ENCODE measurements at places on chromosomes 1 and 21.

DNA sequence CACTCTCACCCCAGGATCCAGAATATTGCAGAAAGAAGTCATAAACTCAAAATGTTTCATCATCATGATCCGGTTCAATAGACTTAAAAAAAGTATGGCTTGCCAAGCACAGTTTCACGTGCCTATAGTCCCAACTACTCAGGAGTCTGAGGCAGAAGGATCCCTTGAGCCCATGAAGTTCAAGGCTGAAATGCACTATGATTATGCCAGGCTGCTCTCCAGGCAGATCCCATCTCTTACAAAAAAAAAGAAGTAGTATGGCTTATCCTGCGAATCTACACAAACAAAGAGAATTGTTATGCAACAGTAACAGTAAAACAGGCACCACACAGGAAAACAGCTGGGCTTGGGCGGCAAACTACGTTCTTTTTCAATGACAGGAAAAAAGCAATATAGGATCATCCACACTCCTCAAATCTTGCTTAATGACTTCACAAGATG is 76.2 kb downstream of the EIF4G3 start:
- no peak for DNase-seq

DNA sequence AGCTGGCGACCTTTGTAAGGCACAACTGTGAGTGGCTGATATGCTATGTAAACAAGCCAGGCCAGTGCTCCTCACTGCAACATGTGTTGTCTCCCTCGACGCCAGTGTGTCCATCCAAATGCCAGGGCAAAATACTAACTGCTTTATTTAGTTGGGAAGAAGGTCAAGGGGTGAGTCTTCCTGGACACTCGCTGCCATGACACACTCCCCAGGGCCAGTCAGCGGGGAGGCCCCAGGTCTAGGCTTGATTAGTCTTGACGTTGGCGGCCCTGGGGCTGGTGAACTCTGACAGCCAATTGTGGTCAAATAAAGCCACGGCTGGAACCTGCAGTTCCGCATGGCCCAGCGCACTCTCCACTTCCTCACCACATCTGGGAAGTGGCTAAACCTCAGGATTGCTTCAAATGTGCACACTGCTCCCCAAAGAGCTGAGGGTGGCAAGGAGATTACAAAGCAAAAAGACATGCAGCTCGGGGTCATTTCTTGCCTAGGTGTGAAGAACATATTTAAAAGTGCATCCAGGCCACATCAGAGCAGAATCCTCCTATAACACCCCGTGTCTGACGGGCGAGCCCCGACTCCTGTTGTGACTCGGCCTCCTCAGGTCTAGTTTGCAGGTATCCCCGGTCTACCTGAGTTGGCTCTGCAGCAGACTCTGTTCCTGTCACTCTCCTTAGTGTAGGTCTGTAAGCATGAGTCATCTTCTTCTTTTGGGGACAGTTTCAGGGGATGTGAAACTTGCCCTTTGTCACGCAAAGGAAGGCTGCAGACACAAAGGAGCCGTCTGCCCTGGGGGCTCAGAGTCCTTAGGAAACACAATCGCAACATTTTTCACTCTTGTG is 183.5 kb downstream of the RUNX1 start:
- DNase-seq = no peak

DNA sequence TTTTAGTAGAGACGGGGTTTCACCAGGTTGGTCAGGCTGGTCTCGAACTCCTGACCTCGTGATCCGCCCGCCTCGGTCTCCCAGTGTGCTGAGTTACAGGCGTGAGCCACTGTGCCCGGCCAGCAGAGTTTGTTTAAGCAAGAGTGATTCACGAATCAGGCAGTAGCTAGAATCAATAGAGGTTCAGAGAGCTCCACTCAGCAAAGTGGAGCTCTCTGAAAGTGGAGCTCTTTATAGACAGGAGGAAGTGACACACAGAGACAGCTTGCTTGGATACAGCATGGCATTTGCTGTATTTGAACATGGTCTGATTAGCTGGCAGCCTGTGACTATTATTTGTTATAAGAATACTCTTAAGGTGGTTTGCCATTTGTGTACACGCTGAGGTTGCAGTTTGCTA is 27.1 kb upstream of the CD34 start:
- DNase-seq = no peak

GRCh38 chr1:207355060-207355459 is 33.6 kb downstream of the CD55 start:
- DNase-seq = no peak

GRCh38 chr1:85689775-85690404 is 18.3 kb downstream of the ZNHIT6 start:
- DNase-seq = no peak

- no peak for DNase-seq
Measured at GRCh38 chr1:91895832-91896556, 10.0 kb upstream of the TGFBR3 start.

- DNase-seq = no peak
Measured at GRCh38 chr1:41741244-41741643, 177.5 kb downstream of the HIVEP3 start.

DNA sequence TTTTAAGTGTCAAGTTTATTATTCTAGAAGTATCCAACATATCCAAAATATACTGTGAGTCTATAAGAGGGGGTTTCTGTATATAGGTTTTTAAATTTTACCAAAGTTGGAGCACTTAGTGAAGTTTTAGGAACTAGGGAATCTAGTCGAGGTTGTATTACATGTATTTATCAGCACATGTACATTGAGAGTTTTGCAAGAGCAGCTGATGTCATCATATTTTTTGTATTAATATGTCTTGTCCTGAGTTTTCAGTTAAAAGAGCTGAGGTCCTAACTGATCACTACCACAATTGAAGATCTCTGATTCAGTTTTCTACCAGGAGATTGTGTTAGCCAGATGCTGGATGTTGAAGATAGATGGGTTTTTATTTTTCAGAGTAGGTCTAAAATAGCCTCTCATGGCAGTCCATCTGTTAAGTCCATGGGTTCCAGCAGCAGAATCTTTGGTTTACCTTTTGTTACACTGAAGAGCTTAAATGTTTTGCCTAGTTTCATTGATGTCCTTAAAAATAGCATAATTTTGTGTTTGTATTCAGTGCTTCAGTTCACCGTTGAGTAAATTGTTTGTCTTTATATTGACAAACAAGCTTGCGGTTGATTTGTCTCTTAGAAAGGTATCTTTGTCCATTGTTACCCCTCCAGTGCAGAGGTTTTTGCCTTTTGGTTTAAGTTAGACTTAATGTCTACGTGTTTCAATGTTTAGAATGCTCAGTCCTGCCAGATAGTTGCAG is 16.0 kb downstream of the YBX1 start:
- no peak for DNase-seq

DNA sequence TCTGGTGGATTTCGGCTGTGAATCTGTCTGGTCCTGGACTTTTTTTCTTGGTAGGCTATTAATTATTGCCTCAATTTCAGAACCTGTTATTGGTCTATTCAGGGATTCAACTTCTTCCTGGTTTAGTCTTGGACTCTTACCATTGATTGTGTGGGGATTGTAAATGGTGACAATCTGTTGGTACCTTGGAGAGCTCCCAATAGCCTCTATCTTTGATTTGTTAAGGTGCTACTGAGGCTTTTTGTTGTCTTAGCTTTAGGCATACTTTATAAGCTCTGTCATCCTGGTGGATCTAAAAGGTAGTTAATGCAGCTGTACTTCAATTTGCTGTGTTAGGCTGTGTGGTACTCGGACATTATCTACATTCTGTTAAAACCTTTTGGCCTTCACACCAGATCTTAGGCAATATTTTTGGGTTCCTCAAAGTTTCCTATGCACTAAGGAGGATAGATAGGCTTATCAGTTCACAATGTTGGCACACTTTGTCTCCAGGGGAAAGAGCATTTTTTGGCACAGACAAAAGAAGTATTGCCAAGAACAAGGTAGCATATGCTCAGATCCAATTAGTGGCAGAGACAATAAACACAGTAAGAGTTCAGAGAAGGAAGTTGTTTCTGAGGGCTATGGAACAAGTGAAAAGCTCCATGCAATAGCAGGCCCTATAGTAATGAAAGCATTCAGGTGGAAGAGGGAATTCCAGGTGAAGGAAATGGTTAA is 230.4 kb downstream of the PDE4B start:
- no peak for DNase-seq

GRCh38 chr1:205316161-205316566 is 5.4 kb downstream of the NUAK2 start:
- no peak for DNase-seq

GRCh38 chr1:197341626-197342025 is 73.6 kb downstream of the CRB1 start:
- DNase-seq = no peak

DNA sequence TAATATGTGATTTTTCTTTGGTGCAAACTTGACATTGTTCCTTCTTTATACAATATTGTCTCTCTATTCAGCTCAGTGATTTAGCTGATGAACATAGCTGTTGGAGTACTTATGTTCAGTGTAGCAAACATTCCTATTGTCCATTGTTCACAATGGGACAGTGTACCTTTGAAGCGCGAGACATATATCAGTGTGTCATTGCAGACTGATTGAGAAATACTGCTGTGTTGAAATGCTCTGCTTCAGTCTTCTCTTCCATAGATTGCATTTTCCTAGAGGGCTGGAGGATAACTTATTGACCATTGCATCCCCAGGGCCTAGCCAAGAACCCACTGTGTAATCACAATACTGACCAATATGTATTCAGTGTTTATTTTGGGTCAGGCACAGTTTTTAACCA is 46.5 kb downstream of the HLX start:
- DNase-seq = no peak

DNA sequence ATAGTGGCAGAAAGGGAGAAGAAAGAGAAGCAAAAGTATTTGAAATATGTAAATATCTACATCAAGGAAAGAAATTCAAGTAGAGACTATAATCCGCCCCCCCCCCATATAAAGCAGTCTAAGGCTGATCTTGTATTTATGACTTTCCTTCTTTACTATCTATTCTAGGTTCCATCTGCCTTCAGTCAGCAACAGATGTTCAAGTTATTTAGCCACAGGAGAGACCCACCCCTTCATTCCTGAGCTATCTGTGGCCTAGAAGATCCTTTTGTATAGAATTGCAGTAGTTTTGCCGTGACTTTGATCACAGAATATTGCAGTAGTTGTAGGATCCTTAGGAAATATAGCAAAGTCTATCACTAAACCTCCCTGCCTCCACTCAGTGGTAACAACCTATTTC is 10.7 kb upstream of the BSDC1 start:
- no peak for DNase-seq

DNA sequence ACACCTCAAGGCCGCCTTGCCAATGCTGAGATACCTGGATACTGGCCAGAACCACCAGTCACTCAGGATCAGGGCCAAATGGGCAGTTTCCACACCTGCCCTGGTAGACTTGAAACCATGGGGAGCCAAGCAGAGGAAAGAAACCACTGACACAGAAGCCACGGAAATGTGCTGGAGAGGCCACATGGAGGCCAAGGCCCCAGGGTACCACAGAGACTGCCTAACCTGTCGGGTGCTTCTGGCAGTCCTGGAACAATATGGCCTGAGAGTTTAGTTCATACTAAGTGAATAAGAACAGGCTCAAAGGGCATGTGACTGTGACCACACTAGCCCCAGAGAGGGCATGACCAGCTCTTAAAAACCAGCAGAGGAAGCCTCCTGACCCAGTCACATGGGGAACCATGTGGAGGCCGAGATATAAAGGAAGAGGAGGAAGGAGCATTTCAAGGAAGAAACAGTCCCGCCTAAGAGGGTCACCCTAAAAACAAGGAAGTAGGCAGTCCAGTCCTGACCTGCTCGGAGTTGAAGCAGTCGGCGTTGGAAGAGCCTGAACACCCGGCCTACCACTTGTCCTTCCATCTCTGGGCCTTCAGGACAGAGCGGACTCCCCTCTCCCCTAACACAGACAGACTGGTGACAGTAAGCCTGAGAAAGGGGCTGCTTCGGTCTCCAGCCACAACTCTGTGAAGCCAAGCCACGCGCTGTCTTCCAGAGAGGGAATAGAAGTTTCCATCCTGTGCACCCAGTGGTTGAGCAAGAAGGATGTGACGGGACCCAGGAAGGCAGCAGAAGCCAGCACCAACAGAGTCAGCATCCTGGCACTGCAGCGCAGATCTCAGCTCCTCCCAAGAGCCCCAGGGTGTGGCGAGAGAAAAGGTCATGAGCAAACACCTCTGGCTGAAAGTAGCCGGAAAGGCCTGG is at the start of gene DENND2D:
Gene DENND2D, minus strand, starts transcription at position 766 of the 921 bp plus-strand sequence. Its CDS starts 187 bp downstream, at position 579.
- DNase-seq = no peak

- no peak for DNase-seq
Measured at GRCh38 chr1:85259912-85260274, 431 bp upstream of the C1orf52 start.

DNA sequence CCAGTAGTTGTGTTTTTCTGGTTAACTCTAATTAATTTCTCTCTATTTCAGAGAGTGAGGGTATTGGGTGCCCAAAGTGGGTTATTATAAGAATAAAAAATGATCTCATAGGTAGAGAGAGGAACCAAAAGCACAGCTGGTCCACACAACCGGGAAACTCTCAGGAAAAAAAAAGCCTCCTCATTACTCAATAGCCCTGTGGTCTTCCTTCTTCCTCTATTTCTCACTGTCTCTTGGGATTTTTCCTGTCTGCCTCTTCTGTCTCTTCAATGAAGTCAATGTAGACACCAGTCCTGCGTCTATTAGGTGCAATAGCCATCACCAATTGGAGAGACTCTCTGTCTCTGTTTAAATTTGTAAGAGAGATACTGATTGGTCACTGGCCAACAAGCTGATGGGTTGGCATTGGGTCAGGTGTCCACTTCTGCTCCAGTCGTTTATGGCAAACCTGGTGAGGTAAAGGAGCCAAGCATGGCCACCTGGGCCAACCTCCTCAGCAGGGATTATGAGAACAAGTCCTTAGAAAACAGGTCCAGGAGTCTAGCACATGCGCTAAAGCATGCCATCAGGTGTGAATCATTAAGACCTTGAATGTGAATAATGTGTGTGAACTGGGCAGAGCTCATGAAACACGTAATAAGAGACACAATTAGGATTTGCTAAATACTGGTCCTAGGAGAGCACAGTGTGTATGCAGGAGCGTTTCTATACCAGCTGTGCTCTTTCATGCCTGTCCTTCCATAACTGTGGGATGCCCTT is 443.0 kb upstream of the RUNX1 start:
- no peak for DNase-seq

GRCh38 chr1:26811708-26812107 is 14.8 kb upstream of the ZDHHC18 start:
- no peak for DNase-seq

GRCh38 chr1:208595745-208596144 is 351.6 kb upstream of the PLXNA2 start:
- no peak for DNase-seq

DNA sequence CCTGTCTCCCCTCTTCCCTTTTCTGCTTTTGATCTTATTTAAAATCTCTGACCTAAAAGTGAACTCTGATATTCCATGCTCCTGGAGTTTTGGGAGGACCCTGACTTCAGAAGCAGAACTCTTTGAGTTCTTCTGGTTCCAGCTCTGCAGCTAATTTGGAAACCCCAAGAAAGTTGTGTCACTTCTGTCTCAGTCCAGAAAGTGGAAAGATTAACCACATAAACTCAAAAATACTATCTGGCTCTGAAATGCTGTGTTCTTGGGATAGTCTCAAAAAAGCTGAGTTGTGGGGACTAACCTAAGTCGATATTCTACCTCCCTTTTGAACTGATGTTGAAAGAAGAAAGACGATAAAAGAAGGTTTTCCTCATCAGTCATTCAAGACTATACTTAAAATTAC is 59.8 kb downstream of the ITPKB start:
- no peak for DNase-seq

Measured in LoVo (cell line).